ENCODE measurements at places on chromosomes 5 and 9.

DNA sequence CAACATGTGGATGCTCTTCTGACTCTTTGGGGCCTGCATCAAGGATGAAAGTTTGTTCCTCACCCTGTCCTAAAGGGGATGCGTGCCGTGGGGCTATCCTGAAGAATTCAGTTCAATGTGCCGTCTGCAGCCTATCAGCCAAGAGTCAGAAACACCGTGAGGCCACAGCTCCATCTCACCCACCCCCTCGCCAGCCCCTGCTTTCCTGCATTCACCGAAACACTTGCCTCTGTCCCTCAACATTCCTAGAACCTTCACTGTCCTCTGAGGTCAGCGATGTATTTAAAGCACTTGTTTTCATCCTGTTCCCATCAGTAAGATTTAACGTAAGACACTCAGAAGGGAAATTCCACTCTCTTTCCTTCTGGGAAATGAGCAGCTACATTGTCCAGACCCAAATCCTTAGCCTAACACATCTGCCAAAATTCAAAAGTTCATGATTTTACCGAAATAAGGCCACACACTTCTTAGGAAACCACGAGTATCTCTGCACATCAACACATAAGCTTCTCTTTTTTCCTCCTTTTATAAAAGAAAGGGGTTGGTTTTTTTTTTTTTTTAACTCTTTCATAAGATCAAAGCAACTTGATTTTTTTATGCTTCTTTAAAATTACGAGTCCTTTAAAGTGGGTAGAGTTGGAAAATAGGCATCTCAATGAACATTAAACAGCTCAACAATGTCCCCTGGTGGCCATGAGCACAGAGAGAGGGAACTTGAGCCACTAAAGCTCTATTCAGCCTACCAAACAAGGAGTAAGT, 100.7 kb downstream of the SUSD1 start:
- DNase-seq: peak; percentile 25

- peak; percentile 37 for DNase-seq
Observed at GRCh38 chr5:137743031-137743640, 7.2 kb upstream of the KLHL3 start.

- no peak for DNase-seq
Observed at GRCh38 chr5:125634216-125634835, 788.9 kb upstream of the GRAMD2B start.

DNA sequence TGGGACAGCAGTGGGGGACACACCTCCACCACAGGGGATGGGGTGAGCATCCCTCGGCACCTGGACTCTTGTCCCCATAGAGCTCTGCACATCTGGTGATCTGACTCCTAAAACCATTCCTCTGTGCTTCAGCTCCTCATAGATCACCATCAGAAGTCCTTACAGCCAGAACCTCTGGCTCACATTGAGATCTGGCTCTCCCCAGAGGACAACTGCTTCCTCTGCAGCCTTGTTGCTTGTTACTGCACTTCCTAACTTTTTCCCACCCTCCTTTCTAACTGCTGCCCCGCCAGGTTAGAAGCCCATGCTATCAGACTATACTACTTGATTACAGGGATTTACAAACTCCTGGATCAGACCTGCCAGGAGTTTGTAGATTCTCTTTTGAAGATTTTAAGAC, 64.5 kb downstream of the ARSB start:
- no peak for DNase-seq

- no peak for DNase-seq
Observed at GRCh38 chr5:68070591-68071281, 144.8 kb upstream of the PIK3R1 start.

DNA sequence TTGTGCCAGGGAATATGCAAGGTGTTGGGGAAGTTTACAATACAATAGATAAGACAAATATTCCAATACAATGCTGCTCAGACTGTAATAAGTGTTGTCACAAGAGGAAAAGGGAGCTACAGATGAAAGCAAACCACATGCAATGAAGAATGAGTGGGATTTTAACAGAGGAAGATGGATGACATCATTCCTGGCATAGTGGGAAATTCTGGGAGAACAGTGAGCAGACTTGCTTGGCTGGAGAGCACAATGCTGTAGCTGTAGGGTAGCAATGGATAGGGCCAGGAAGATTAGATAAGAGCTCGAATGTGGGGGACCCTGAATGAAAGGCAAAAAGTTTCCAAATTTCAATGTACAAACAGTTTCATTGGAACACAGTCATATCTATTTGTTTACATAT, 9.5 kb upstream of the DPYSL3 start:
- DNase-seq: no peak

GRCh38 chr5:122501089-122501435, 189.0 kb downstream of the SNCAIP start:
- no peak for DNase-seq

DNA sequence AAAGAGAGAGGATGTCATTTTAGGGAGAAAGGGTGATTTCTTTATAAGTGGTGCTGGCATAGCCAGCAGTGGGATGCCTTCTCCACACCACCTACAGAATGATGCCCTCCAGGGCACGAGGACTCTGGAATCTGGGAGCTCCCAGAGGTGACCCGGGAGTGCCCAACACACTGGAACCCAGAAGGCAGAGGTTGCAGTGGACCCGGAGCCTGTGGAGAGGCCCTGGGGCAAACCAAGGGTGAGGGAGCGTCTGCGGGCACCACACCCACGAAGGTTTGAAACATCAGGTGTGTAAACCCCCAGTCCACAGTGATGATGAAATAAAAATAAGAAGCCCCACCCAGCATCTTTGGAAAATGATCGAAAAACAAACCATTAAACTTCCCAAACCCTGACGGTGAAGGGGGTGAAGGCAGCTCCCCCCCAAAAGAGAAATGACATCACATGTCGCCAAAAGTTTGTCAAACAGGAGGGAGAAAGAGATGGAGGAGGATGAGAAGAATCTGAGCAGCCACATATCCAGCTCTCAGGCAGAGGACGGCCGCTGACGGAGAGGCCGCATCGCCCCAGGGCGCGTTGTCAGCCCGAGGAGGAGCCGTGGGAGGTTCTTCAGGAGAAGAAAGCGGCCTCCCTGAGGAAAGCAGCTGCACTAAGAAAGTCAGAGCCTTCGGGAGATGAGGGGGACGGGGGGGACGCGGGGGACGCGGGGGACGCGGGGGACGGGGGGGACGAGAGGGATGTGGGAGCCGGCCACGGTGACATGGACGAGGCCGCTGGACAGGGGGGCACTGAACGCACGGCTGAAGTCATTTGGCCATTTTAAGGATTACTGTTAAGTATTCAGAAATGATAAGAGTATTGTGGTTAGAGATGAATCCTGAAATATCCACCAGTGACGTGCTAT, 43.1 kb upstream of the NSMF start:
- DNase-seq: peak; percentile 21

DNA sequence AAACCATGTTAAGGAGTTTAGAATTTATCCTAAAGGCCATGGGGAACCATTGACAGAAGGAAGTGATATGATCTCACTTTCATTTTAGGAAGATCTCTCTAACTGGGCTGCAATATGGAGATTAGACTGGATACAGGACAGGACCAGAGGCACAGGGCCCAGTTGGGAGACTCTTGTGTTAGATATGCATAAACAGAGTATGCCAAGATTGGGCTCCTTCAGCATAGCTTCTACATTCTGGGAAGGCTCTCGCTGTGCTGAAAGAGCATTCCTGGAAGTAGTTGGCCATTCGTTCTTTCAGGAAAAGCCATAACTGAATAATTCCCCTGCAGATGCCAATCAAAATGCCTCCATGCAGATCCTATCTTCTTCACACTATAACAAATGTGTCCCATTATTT, 204.5 kb downstream of the CWC27 start:
- DNase-seq: no peak

Data from NCI-H1930 (cell line).